Right lobe of liver (tissue), 6 donors: ENCODE measurements at places on chromosomes 13 and 19. TPM values are rescaled to one million over a fixed set of nuclear protein-coding genes. Genes with fewer than 3 reads are reported as not detected.

Gene ZNF563
- total RNA-seq: 3.5 TPM

Gene CDC42EP5
- 1.3 TPM for total RNA-seq

Gene ZNF132
- 1.1 TPM for total RNA-seq

Gene GATAD2A
- 54.1 TPM for total RNA-seq

Gene LILRA1
- 1.3 TPM for total RNA-seq

Gene FCER2
- total RNA-seq: not detected

GRCh38 chr19:18789883-18790565 is 1.1 kb downstream of the COMP start:
- H3K27me3 ChIP-seq: peaks cover 20% of the 10 kb centered on the region
- H3K4me3 ChIP-seq: no peak overlapping the region
- H3K4me1 ChIP-seq: peaks cover 6% of the 10 kb centered on the region
- no peak for DNase-seq
- no peak overlapping the region for H3K27ac ChIP-seq

DNA sequence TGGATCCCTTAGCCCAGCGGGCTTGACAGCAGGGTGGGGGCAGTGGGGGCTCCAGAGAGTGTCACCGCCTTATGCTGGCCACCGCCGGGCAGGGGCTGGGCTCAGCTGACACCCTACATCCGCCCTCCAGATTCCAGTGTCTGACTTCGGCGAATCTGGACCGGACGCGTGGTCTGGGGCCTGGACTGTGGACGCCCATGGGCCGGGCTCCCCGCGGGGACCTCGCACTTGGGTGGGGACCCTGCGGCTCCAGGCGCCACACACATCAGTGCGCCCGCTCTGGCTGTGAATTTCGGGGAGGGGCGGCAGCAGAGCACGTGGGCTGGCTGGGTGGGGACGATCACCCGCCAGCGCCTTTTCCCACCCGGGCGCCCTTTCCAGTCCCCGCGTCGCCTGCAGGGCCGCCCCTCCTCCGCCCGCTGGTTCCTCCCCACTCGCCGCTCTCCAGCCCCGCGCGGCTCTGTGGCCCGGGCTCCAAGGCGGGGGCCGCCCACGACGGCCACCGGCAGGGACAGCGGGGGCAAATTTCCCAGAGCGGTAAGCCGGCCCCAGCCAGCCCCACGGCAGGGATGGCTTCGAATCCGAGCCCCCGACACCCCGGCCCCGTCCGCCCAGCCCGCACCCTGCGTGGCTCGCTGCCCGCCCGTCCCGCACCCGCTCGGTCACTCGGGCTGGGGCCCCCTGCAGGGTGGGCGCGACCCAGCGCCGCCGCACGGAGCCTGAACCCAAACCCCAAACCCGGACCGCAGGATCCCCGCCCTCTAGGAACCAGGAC is 23.3 kb upstream of the ZNF99 start:
- no peaks in the 10 kb centered on the region for H3K27me3 ChIP-seq

- no peaks in the 10 kb centered on the region for H3K36me3 ChIP-seq
- no peak overlapping the region for H3K27ac ChIP-seq
- H3K27me3 ChIP-seq: no peaks in the 10 kb centered on the region
- no peaks in the 10 kb centered on the region for H3K4me1 ChIP-seq
- no peak for DNase-seq
These were observed 54.6 kb downstream of the RYR1 start for GRCh38 chr19:38488096-38488495.

GRCh38 chr19:46812977-46813838 is 24.8 kb upstream of the SLC1A5 start:
- DNase-seq: no peak
- H3K4me3 ChIP-seq: no peak overlapping the region
- H3K4me1 ChIP-seq: peaks cover 8% of the 10 kb centered on the region
- no peaks in the 10 kb centered on the region for H3K27me3 ChIP-seq

DNA sequence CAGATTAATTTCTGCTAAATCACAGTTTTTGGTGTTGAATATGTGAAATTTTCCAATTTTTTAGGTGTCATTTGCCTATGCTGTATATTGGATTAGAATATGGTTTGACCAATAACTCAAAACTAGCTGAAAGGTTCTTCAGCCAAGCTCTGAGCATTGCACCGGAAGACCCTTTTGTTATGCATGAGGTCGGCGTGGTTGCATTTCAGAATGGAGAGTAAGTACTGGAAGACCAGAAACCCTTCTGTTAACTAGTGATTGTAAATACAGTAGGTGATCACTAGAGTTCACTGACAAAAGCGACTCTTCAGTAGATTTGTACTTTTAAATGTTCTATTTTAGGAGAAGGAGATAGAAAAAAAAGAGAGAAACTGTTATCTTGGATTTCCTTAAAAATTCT is 22.3 kb downstream of the CDC16 start:
- no peak overlapping the region for H3K27ac ChIP-seq
- H3K4me1 ChIP-seq: no peaks in the 10 kb centered on the region
- no peaks in the 10 kb centered on the region for H3K27me3 ChIP-seq
- no peak overlapping the region for H3K4me3 ChIP-seq
- DNase-seq: no peak
- peaks cover 24% of the 10 kb centered on the region for H3K36me3 ChIP-seq

- H3K4me3 ChIP-seq: no peak overlapping the region
- H3K27me3 ChIP-seq: no peaks in the 10 kb centered on the region
- H3K27ac ChIP-seq: no peak overlapping the region
- no peaks in the 10 kb centered on the region for H3K36me3 ChIP-seq
These were observed 2.9 kb downstream of the DMKN start for GRCh38 chr19:35510626-35510964.

DNA sequence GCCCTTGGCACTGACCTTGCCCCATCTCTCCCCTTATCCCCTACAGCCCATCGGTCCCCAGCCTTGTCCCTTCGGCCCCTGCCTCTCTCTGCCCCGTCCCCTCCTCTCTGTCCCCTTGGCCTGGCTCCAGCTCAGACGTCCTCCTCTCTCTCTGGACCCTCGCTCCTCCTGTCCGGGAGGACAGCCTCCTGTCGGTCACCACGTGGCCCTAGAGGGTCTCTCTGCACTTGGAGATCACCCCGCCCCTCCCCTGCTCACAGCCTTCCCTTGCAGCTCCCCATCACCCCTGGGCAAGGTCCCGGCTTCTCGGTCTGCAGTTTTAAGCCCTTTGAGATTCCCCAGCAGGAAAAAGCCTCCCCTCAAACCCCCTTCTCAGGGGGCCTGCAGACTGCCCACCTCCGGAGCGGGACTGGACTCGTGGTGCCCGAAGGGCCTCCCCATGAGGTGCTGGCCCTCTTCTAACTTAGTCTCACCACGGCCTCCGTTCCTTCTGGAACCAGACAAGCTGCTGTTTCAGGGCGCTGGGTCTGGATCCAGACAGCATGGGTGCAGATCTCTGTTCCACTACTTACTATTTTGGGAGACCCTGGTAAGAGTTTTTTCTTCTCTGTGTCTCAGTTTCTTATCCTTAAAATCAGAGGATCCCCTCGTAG is 3.3 kb upstream of the KLK15 start:
- no peak overlapping the region for H3K27ac ChIP-seq
- H3K27me3 ChIP-seq: no peaks in the 10 kb centered on the region
- no peaks in the 10 kb centered on the region for H3K36me3 ChIP-seq
- DNase-seq: no peak
- H3K4me3 ChIP-seq: no peak overlapping the region

DNA sequence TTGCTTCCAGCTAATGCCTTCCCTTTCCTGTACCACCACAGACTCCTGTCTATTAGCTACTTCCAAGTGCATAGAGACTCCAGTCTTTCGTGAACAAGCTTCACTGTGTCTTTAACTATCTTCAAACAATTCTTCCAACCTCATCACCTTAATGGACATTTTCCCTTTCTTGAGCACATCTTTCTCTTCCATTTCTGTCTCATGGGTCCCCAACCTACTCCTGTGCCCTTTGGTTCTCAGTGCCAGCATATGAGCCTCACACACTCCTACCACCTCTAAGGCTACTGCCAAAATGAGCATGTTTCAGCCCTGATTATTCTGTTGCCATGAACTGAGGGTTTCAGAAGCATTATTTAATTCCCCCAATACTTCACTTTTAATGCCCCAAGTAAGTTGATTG is 360.3 kb downstream of the GPC5 start:
- H3K36me3 ChIP-seq: no peaks in the 10 kb centered on the region
- no peaks in the 10 kb centered on the region for H3K4me1 ChIP-seq
- H3K27me3 ChIP-seq: no peaks in the 10 kb centered on the region
- no peak overlapping the region for H3K27ac ChIP-seq
- no peak overlapping the region for H3K4me3 ChIP-seq

GRCh38 chr19:31175564-31176348 is 173.5 kb downstream of the TSHZ3 start:
- no peak for DNase-seq
- no peaks in the 10 kb centered on the region for H3K4me1 ChIP-seq
- no peaks in the 10 kb centered on the region for H3K36me3 ChIP-seq
- H3K4me3 ChIP-seq: no peak overlapping the region
- H3K27me3 ChIP-seq: no peaks in the 10 kb centered on the region

DNA sequence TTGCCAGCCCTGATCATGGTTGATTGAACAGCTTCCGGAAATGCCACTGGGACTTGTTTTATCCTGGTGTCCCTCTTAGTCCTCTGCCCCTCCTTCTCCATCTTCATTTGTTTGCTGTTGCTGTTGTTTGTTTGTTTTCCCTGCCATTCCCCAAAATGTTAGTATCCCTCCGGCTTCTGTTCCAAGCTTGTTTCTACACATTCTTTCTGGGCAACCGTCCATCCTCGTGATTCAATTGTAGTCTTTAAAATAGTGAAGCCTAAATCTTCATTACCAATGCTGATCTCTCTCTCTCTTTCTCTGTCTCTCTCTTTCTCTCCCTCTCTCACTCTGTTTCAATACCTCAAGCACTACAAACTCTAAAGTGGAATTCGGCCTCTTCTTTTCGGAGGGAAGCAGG is 649.3 kb upstream of the ARGLU1 start:
- no peak overlapping the region for H3K27ac ChIP-seq
- no peak for DNase-seq
- no peaks in the 10 kb centered on the region for H3K4me1 ChIP-seq
- no peaks in the 10 kb centered on the region for H3K27me3 ChIP-seq
- H3K4me3 ChIP-seq: no peak overlapping the region

- peaks cover 21% of the 10 kb centered on the region for H3K4me1 ChIP-seq
- peak overlapping the region; percentile 42 for H3K27ac ChIP-seq
- peak; percentile 92 for DNase-seq
- peak overlapping the region; percentile 61 for H3K4me3 ChIP-seq
- no peaks in the 10 kb centered on the region for H3K27me3 ChIP-seq
These were observed 977 bp upstream of the EFNB2 start for GRCh38 chr13:106536244-106537034.

DNA sequence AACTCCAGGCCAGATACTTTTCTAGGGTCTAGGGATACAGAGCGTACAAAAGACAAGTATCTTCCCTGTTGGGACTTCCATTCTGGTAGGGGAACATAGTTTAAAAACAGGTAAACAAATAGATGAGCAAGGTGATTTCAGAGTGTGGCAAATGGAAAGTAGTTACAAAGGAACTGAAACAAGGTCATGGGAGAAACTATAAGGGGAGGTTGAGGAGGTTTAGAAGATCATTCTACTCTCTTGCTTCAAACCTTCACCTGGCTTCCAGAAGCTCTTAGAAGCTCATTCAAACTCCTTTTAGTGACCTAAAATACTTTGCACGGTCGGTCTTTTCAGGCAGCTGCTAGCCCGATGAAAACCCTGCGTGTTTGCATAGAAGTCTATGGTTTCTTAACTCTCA is 9.1 kb downstream of the FFAR2 start:
- no peaks in the 10 kb centered on the region for H3K36me3 ChIP-seq
- no peak overlapping the region for H3K27ac ChIP-seq
- no peak for DNase-seq
- no peak overlapping the region for H3K4me3 ChIP-seq

DNA sequence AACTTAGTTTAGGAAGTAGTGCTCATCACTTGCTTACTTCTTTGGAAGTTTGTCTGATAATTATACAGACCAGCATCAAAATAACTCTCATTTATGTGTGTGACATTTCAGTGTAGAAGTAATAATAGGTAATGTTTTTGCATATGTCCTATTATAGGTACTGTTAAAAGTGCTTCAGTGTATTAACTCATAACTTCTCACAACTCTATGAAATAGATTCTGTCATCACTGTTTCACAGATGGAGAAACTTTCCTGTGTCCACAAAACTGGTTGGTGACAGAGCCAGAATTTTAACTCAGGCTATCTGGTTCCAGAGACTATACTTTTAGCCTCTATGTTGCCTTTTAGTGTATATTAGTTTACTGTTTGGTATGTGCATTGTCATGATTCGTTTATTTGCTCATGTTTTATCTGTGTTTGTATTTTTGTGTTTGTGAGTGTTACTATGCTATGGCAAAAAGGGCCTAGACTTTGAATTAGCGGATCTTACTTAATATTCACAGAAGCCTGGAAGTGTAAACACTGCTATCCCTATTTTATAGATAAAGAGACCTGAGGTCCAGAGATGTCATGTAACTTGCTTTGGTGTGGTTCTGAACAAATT is 12.7 kb downstream of the LPAR6 start:
- H3K4me3 ChIP-seq: no peak overlapping the region

DNA sequence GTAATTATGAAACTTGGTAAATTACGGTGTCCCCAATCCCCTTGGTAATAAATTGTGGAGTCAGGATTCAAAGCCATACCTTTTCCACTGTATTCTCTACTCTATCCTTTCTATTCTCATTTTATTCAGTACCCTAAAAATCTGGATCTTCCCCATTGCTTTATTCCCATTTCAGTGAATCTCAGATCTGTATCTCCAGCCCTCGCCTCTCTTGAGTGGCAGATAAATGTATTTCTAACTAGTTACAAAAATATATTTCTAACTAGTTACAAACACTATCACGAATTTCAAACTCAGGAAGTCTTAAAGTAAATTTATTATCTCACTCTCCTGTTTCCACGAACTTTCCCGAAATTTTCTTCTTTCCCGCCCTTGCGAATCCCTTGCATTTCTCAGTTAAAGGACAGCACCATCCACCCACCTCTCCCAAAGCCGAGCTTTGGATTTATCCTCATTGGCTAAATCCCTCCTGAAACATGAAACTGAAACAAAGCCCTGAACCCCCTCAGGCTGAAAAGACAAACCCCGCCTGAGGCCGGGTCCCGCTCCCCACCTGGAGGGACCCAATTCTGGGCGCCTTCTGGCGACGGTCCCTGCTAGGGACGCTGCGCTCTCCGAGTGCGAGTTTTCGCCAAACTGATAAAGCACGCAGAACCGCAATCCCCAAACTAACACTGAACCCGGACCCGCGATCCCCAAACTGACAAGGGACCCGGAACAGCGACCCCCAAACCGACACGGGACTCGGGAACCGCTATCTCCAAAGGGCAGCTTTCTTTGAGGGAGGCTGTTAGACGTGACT is 164.3 kb upstream of the PABPC3 start:
- H3K36me3 ChIP-seq: no peaks in the 10 kb centered on the region
- no peak overlapping the region for H3K4me3 ChIP-seq
- no peaks in the 10 kb centered on the region for H3K27me3 ChIP-seq
- H3K4me1 ChIP-seq: no peaks in the 10 kb centered on the region
- no peak overlapping the region for H3K27ac ChIP-seq
- no peak for DNase-seq
